ENCODE measurements at places on chromosomes 3 and 15.

GRCh38 chr3:133573629-133574194 lies at the start of gene CDV3:
Gene CDV3 (plus strand): TSS chr3:133573686. CDS start chr3:133574045, 359 bp downstream.
- DNase-seq, result no peak

GRCh38 chr15:63712828-63713520 lies 115.8 kb downstream of the FBXL22 start:
- no peak for DNase-seq

- DNase-seq, result peak; percentile 86
These were observed 24.7 kb downstream of the MYO5A start for GRCh38 chr15:52503788-52504496.

GRCh38 chr15:89888214-89888804 lies 5.5 kb downstream of the AP3S2 start:
- DNase-seq, result peak; percentile 91

DNA sequence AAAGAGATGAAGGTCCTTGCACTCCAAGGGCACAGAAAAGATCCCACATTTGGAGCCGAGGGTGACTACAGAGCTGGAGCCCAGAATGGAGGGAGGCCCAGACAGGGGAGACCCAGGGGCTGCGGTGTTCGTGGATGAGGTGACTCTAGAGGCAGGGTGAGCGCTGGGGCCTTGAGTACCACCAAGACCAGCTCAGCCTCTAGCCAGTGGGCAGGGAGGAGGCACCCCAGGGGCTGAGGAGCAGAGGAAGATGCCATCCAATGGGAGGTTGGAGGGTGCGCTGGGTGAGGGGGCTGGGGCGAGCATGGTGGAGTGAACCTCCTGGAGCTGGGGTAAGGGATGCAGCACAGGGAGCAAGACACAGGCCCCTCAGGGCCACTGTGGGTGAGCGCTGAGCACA lies 13.3 kb downstream of the RRP9 start:
- no peak for DNase-seq

DNA sequence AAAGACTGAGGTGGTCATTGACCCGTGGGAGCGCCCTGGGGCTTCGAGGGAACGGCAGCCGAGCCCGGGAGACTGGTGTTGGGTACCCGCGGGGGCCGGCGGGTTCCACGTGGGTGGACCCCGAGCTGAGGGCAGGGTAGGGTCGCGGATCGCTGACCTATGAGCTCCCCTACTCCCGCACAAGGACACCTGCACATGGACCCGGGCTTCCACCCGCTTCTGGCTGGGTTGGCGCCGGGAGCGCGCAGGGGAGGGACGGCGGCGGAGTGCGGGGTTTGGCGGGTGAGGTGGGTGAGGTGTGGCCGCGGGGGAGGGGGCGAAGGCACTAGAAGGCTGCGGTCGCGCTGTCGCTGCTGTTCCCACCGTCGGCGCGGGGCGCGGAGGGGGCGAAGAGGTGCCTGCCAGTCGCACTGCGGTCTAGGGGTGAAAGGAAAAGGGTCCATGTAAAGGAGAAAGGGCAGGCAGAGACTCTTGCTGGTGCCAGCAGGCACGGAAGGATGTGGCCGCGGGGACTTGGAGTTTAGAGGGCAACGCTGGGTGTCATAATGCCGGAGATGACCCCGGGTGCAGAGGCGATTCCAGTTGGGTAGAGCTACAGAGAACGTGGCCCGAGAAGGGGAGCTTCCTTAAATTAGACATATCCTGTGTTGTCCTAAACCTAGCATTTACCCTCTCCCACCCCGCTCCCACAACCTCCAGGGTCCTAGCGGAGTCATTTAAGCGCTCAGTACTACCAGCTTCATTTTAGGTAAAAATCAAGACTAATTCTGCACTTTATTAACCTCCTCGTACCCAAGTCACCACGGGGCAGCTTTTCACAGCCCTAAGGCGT lies 245.9 kb upstream of the TOPAZ1 start:
- DNase-seq, result no peak

DNA sequence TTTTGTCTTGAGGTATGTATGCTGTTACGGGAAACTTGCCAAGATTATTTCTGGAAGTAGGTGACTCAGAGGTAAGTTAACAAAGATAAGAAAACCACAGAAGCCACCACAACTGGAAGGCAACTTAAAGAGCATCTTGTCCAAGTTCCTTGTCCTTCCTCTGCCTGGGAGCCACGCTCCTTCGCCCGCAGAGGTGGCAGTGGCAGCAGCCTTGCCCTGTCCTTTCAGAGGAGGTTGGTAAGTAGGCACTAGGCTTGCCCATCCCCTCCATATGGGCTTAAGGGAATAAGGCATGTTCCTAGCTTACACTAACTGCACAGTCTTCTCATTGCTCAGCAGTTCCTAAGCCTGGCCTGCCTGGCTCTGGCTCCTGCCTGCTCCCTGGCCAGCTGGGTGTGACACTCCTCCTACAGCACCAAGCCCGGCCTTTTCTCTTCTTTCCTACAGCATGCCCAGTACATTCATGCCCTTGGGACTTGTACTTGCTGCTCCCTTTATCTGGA lies 48.0 kb upstream of the RAB6B start:
- DNase-seq, result peak; percentile 89

DNA sequence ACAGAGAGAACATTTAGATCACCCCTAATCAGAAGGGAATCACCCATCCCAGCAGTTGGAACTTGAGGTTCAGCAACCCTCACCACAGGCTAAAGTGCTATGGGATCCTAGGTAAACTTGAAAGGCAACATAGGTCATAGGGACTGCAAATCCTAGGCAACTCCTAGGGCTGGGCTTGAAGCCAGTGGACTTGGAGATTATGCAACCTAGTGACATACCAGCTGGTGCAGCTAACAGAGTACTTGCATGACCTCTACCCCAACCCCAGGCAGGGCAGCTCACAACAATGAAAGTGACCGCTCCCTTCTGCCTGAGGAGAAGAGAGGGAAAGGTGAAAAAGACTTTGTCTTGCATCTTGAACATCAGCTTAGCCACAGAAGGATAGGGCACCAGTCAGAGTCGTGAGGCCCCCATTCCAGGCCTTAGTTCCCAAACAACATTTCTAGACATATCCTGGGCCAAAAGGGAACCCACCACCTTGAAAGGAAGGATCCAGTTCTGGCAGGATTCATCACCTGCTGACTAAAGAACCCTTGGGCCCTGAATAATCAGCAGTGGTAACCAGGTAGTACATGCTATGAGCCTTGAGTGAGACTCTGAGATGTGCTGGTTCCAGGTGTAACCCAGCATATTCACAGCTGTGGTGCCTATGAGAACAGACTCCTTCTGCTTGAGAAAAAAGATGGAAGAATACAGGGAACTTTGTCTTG lies 37.6 kb upstream of the FBN1 start:
- DNase-seq, result peak; percentile 94

DNA sequence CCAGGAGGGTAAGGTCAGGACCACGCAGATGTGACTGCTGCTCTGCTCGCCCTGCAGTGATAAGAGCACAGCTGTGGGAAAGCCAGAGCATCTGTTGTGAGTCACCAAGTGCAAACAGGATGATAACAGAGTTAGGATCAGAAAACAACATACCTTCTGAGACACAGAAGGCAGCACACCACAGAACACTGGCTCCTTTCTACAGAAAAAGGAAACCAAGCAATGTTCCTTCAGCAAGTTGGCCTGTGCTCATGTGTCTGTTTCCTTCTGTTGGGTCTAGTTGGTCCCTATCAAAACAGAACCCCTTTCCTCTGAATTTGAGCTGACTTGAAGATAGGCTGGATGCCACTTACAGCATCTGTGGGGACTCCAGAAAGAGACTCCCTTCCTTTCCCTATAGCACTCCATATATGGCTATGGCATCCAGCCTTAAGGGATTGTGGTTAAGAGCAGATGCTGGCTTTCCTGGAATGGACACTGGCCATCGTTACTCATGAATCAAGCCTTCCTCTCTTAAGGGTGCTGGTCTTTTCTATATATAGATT lies 440.7 kb upstream of the THBS1 start:
- peak; percentile 91 for DNase-seq

DNA sequence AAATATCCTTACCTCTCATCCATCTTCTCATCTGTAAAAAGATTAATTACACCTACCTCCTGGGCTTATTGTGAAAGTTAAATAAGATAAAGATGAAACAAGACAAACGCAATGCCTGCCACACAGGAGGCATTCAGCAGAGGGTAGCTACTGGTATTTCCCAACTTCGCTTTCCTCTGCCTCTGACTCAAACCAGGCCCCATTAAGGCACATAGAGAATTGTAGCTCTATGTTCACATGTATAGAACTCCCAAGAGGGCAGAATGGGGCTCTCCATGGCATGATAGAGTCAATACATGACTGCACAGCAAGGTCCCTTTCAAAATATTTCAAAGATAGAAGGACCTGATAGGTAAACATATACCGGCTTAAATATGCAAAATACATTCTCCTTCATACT lies 1.4 kb downstream of the LYSMD2 start:
- no peak for DNase-seq

GRCh38 chr3:976006-976405 lies 116.8 kb upstream of the CNTN6 start:
- DNase-seq, result no peak

- DNase-seq, result no peak
These were observed 262.0 kb upstream of the TOPAZ1 start for GRCh38 chr3:43979645-43980044.

DNA sequence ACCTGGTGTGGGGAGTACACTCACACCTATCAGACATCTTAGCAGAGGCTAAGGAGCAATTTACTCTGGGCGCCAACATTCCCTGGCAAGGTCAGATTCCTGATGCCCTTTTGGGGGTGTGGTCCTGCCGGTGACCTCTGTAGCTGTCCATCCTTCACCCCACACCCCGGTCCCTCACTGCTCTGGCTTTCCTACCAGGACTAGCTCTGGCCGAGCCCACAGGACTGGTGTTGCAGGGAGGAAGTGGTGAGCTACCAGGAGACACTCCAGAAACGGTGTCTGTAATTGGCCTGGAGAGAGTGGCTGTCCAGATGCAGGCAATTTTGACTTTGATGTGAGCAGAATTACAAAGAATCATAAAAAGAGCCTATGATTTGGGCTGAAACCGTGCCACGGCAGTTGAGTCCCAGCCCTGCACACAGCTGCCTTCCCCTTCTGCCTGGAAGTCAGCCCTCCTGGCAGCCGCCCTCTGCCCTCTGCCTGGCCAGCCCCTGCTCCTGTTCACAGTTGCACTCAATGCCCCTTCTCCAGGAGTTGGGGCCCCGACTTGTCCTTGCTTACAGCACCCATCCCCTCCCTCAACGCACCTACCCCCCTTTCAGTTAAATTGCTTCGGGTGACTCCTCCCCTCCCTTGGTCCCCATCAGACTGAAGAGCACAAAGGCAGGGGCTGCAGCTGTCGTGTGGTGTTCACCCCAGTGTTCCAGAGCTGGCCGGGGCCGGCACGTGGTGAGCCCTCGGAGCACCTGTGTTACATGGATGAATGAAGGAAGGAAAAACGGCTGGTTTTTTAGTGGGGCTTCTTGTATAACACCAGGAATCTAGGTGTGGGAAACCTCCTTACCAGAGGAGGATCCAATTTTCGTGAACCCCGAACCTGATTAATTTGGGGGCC lies 80.2 kb upstream of the TPM1 start:
- no peak for DNase-seq

DNA sequence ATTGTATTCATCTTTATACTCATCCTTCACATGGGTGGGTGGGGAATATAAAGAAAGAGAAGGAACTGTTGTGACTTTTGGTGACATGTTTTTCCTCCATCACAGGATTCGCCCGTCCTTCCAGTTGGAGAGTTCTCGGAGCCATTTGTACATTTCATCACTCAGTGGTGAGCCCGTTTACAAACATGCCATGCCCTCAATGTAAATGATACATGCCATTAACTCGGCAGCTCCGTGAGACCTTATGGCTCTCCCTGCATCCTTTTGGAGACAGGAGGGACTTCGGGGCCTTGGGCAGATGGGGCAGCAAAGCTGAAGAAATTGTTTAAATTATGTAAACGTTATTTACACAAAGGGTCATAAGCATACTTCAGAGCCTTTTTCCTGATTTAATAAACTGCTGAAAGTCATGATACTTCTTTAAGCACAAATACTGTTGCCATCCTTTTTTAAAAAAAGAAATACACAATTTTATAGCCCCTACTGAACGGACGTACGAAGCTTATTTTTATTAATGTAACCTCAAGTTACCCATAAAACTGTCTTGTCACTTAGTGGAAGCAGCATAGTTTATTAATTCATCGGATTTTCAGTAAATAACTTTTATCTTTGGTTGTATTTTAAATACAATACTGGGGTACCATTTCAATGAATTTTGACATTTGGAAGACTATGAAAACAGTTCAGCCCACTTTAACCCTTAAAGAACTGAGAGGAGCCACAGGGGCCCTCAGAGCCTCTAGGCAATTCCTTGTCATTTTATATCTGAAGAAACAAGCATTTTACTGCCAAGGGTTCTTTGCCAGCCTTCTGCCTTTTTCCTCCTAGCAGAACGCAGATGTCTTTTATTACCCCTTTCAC lies 55.6 kb upstream of the SKOR1 start:
- DNase-seq, result no peak

GRCh38 chr3:178787960-178788359 lies 251.7 kb downstream of the KCNMB2 start:
- DNase-seq, result no peak

DNA sequence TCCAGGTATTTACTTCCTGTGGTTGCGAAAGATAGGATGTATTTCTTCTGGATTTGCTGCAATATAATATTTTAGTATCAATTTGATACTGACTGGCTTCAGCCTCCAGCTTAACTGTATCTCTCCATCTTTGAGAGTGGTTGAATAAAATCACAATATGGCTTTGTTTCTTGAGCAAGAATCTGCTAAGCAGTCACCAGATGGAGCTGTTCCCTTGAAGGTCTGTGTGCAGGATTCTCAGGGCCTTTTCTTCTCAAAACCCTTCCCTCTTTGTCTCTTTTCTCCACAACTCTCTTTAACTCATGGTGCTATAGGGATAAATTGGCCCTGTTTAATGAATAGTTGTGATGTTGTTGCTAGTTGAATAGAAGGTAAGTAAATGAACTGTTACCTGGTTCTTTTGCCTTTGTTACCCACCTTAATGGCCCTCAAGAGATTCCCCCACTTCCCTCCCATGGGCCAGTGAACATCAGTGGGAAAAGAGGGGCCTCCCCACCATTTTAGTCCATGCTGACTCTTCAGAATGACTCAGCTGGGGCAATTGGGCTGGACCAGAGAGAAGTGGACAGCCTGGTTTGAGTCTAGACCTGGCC lies 34.8 kb upstream of the RAB6B start:
- peak; percentile 86 for DNase-seq

GRCh38 chr3:141952611-141953010 lies 76.2 kb downstream of the ATP1B3 start:
- no peak for DNase-seq

DNA sequence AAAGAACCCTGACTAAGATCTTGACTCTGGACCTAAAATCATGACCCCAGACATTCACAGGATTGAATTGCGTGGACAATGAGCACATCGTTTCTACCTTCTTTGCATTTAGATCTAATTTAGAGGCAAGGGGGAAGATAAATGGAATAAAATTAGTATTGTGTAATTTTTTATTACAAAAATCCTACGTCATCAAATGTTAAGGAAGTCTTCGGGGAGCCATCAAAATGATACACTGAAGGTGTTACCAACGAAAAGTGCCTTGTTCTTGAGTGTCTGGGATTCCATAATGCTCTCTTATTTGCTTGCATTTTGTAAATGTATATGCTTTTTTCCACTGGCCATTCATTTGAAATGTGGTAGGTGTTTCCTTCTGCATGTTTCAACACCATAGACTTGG lies 52.8 kb upstream of the C3orf49 start:
- DNase-seq, result no peak

GRCh38 chr15:100050877-100051786 lies 290.6 kb downstream of the ADAMTS17 start:
- DNase-seq, result no peak
